Naive thymus-derived CD8-positive, alpha-beta T cell (primary cell): ENCODE measurements at places on chromosomes 2 and 18. TPM values are rescaled to one million over a fixed set of nuclear protein-coding genes. Genes with fewer than 3 reads are reported as not detected.

Gene GNLY
- 5.3 TPM for total RNA-seq

- no peak overlapping the region for H3K4me3 ChIP-seq
- H3K4me1 ChIP-seq, result peaks cover 48% of the 10 kb centered on the region
- no peaks in the 10 kb centered on the region for H3K27me3 ChIP-seq
Observed at GRCh38 chr18:74288730-74289129, 3.0 kb downstream of the CYB5A start.

- no peaks in the 10 kb centered on the region for H3K36me3 ChIP-seq
- H3K4me1 ChIP-seq, result no peaks in the 10 kb centered on the region
- DNase-seq, result no peak
- no peak overlapping the region for H3K27ac ChIP-seq
- no peak overlapping the region for H3K4me3 ChIP-seq
- H3K27me3 ChIP-seq, result peaks cover 10% of the 10 kb centered on the region
Observed at GRCh38 chr2:85265304-85265703, 62.5 kb downstream of the TGOLN2 start.

DNA sequence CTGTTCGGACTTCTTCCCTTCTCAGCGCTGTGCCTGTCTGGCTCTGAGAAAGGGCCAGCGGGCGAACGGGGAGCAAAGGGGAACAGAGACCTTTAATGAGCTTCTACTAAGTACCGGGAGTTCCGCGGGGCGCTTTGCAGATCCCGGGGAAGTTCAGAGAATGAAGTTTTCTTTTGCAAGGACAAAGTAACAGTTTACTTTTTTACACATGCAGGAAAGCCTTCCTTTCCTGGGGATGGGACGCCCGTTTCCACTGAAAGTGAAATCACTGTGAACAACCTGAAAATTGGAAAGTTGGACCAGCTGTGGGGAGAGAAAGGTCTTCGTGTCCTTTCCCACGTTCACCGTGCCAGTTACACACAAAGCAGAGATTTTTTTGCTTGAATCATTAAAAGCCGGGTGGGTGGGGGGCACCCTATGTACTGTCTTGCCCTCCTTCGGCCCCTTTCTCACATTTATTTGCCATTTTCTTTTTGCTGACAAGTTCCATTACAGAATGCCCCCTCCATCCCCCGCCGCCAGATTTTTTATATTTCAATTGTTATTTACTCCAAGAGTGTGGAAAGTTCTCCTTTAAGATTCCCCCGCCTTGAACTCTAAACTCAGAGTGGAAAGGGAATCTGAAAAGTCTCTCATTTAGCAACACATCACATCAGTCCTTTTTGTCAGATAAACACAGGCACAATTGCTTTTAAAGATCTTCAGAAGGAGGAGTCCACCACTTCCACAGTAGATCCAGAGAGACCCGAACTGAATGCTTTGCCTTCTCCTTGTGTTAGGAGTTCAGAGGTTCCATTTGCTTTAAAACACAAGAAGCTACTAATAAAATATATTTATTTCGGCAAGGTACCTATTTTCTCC is 1.1 kb upstream of the FN1 start:
- H3K27me3 ChIP-seq, result peaks cover 65% of the 10 kb centered on the region
- peak; percentile 8 for DNase-seq
- H3K27ac ChIP-seq, result no peak overlapping the region

GRCh38 chr2:97931858-97932225 is 63.9 kb downstream of the TMEM131 start:
- no peak overlapping the region for H3K27ac ChIP-seq
- peaks cover 89% of the 10 kb centered on the region for H3K4me1 ChIP-seq
- H3K27me3 ChIP-seq, result no peaks in the 10 kb centered on the region
- no peaks in the 10 kb centered on the region for H3K36me3 ChIP-seq

Gene TBC1D8
- 2.5 TPM for total RNA-seq

Gene RNU2-63P
- 3.5 TPM for total RNA-seq

GRCh38 chr2:179521944-179522343 is 257.3 kb upstream of the SESTD1 start:
- H3K4me3 ChIP-seq, result no peak overlapping the region
- no peaks in the 10 kb centered on the region for H3K36me3 ChIP-seq
- H3K4me1 ChIP-seq, result no peaks in the 10 kb centered on the region
- H3K27me3 ChIP-seq, result peaks cover 4% of the 10 kb centered on the region

- no peak for DNase-seq
- H3K4me1 ChIP-seq, result no peaks in the 10 kb centered on the region
- no peaks in the 10 kb centered on the region for H3K36me3 ChIP-seq
- peaks cover 50% of the 10 kb centered on the region for H3K27me3 ChIP-seq
- no peak overlapping the region for H3K27ac ChIP-seq
Observed at GRCh38 chr2:219576505-219577388, 4.6 kb downstream of the INHA start.

GRCh38 chr2:110157153-110157793 is 41.7 kb upstream of the MALL start:
- peaks cover 2% of the 10 kb centered on the region for H3K27me3 ChIP-seq
- H3K4me3 ChIP-seq, result no peak overlapping the region
- DNase-seq, result peak; percentile 9

DNA sequence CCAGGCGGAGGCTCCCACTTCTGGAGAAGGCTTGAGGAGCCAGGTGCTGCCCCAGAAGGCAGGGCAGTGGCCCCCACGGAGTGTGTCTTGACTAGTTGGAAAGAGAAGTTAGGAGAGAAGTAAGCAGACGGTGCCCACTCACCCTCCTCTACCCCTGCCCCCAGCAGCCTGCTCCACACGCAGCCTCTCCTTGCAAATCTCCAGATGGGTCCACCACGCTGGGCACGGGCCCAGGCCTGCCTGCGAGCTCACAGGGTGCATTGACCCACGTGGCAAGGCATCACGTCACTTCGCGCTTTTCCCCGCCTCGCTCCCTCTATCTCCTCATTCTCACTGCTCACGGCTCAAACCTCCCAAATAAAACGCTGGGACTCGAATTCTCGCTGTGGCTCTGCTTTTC is 71.8 kb upstream of the RAB12 start:
- H3K4me3 ChIP-seq, result no peak overlapping the region
- no peaks in the 10 kb centered on the region for H3K4me1 ChIP-seq
- no peak overlapping the region for H3K27ac ChIP-seq
- no peaks in the 10 kb centered on the region for H3K36me3 ChIP-seq
- H3K27me3 ChIP-seq, result no peaks in the 10 kb centered on the region
